Stimulated activated CD4-positive, alpha-beta T cell treated with anti-CD3 and anti-CD28 coated beads, Interleukin-4, amount 100 ng/mL, for 1 hour (primary cell): ENCODE measurements at places on chromosomes 7 and 10.

GRCh38 chr10:78579576-78579975 lies 489.2 kb upstream of the ZMIZ1 start:
- no peak for DNase-seq

DNA sequence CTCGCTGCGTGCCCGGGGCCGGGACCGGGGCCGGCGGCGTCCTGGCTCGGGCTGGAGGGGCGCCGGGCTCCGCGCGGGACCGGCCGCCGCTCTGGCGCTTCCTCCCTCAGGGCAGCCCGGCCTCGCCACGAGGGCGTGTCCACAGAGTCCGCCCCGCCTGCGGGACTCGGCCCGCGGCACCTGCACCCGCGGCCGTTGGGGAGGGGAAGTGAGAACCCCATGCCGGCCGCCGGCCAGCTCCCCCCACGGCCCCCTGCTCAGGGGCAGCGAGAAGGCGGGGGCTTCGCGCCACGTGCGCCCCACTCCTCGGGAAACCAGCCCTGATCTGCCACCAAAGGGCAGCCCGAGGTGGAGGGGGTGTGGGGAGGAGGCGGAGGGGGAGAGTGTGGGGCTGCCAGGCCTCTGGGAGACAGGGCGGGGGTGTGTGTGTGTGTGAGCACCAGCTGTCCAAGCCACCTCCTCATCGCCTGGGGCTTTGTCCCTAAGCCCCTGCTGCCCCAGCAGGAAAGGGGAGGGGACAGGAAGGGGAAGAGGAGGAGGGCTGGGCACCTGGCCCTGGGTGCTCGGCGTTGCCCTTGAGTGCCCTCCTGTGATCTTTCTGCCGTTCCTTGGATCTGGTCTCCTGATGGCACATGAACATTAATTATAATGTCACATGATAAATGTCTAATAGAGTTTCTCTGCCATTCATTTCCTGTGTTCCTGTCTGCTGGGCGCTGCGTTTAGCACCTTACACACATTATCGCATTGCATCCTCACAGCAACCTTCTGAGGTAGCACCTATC lies at the start of gene PIK3AP1:
TSS of gene PIK3AP1 (minus strand) at position 93 of the 785 bp plus-strand sequence. CDS start 120 bp downstream, outside the sequence.
- DNase-seq = peak; percentile 41

DNA sequence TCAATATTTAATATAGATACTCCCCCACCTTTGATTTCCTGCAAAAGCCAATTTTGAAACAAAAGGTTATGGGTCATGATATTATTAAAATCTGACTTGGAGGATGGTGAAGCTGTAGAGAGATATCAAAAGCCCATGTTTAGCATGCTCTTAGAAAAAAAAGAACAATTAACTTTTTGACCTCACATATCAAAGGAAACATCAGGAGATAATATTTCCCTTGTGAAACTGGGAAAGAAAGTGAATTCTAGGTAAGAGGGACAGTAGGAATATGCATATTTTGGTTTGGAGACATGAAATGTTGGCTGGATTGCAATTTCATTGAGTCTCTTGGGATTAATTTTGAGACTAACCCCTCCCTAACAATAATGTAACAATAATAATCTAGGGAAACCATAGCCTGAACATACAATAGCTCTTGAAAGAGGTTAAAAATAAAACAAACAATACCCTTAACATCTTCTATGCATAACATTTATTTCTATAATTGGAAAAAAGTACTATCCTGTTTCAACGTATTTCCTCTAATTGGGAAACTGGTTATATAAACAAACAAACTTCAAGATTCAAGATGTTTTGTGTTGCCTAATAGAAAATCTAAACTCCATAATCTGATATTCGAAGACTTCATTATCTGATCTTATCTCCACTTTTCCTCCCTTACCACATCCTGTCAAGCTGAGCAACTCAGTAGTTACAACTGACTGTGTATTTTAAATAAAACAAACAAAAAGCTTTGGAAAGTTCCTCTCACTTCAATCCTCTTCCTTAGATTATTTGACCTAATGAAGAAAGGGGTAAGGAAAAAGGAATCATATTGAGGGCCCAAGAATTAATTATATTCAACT lies 14.8 kb downstream of the TMEM26 start:
- DNase-seq = no peak

DNA sequence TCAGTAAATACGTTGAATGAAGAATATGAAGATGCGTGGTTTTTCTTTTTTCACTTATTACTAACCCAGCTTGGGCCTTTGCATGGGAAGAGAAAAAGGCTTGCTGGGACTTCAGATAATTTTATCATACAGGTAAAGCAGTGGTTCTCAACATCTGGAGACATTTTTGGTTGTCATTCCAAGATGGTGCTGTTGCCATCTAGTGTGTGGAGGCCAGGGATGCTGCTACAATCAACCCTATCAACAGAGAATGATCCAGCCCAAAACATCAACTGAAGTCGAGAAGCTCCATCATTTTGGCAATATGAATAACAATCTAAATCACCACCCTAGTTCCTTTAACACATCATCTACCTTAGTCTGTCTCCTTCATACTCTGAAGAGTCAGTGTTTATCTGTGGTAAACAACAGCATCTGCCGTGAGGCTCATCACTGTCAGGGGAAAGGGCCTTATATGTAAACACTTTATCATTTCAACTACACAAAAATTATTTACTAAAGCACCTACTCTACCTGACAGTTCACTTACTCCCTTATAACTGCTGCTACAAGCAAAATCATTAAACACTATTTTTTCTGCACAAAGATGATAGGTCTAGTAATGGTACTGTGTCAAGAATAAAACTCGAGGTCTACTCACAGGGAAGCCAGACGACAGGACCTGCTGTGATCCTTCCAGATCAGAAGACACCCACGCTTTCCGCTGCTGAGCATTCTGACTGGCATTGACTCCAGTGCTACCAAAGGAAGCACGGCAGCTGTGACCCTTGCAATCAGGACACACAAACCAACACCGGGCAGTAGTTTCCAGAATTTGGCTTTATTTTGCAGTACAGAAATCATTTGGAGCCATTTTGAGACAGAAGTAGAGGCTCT lies 48.6 kb downstream of the GDI2 start:
- no peak for DNase-seq
